K562 (cell line): ENCODE measurements at places on chromosomes 7 and 10. TPM values are rescaled to one million over a fixed set of nuclear protein-coding genes. Genes with fewer than 3 reads are reported as not detected.

RARRES2 gene
- 1.7 and 1.8 TPM in 2 replicates for total RNA-seq

MAT1A gene
- total RNA-seq, result 0.24 and 0.42 TPM in 2 replicates

CACNA2D1 gene
- total RNA-seq, result 0.45 and 0.49 TPM in 2 replicates

CYREN gene
- total RNA-seq, result 93.9 and 102 TPM in 2 replicates

LRRD1 gene
- not detected in 2 replicates for total RNA-seq

CALCR gene
- total RNA-seq, result 0.09 and 0.16 TPM in 2 replicates

NRCAM gene
- 0.13 and 0.20 TPM in 2 replicates for total RNA-seq

- no peak for DNase-seq
These were observed 3.3 kb upstream of the UNCX start for GRCh38 chr7:1229202-1229947.

- peak; percentile 87 for DNase-seq
These were observed at the start of gene TSPAN15 for GRCh38 chr10:69451209-69451783. Gene TSPAN15, plus strand, starts transcription at chr10:69451465. Its CDS starts 130 bp downstream, at chr10:69451595.

DNA sequence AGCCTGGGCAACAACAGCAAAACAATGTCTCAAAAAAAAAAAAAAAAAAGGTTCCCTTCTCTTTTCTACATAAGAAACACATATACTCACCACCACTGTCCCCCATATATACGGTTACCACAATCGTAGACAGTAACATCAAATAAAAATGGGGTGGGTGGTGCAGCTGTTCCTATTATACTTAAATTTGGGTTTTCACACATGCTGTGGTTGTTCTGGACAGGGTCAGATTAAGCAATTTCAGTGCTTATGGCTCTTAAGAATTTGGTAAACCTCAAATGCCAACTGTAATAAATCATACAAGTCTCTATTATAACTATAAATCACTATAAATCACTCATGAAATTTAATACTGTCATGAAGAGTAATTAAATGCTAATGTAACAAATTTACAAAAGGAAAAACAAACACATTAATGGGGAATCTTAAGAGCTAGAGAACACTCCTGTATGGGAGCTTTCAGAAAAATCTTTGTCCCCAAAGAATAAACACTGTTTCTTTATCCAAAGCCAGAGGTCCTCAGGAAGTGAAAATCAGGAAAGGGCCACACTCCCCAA is 143.6 kb downstream of the GLI3 start:
- DNase-seq, result no peak

DNA sequence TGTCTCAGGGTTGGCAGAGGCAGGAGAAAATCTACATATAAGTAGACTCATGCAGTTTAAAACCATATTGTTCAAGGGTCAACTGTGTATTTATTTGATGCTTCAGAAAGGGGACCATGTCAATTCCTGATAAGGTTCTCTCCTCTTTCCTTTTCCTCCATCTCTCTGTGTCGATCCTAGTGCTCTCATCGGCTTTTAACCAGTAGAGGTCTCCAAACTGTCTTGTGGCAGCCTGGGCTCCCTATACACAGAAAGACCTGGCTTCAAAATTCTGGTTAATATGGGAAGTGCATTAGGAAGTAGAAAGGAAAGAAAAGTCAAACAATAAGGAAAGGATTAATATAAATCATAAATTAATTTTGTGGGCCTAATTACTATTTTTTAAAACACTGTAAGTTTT is 304.4 kb upstream of the C7orf33 start:
- peak; percentile 21 for DNase-seq

DNA sequence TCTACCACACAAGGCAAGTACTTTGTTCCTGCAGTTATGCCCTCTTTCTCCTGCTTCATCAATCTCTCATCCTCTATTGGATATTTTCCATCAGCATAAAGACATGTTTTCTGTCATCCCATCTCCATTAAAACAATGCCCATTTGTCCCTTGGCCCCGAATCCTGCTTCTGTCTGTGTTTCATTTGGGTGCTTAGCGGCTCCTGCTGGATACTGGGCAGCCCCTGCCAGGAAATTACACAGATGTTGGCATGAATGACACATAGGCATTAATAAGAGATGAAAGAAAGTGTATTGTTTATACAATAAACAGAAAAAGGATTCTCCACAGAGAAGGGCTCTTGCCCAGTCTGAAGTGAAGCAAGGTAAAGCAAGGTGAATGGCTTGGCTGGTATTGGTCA is 765.3 kb downstream of the REEP3 start:
- no peak for DNase-seq

GRCh38 chr7:57216340-57216739 is 84.1 kb upstream of the ZNF479 start:
- no peak for DNase-seq

DNA sequence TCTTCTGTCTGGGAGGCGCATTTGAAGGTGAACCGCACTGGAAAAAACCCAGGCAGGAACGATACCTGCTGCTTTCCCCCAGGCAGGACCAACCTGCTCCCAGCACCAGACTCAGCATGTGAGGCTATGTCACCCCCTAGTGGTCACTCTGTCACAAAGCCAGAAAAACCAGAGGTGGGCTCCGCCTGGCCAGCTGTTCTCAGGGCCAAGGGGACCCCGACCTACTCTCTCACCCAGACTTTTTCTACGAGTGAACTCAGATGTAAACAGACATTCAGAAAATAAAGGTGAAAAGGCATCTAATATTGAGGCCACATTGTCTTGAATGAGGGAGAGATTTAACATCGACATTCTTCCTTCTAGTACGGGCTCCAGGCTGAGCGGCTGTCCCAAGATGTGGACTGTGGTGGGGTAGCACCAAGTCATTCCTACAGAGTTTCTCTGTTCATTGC is 117.3 kb downstream of the PRKAG2 start:
- peak; percentile 77 for DNase-seq

- no peak for DNase-seq
These were observed 6.5 kb downstream of the EVX1 start for GRCh38 chr7:27248911-27249723.

- no peak for DNase-seq
These were observed 10.3 kb downstream of the SEC31B start for GRCh38 chr10:100509241-100509840.

DNA sequence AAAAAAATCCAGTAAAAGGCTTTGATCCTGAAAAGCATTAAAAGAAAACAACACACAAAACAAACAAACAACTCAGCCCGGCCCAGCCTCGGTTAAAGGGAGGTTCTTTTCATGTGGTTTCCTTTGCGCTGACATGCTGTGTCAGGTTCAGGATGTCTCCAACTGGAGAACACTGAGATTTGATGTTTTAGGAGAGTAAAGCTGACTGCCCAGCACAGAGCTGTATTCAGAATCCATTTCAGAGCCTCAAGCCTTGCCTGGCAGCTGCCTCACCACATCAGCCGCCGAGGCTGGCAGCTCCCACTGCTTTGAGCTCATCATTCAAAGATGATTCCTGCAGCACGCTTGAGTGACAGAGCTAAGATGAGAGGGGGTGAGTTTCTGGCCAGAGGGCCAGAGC is 205.8 kb upstream of the LYZL1 start:
- no peak for DNase-seq

GRCh38 chr7:73628504-73628903 is 4.2 kb upstream of the MLXIPL start:
- DNase-seq, result no peak

DNA sequence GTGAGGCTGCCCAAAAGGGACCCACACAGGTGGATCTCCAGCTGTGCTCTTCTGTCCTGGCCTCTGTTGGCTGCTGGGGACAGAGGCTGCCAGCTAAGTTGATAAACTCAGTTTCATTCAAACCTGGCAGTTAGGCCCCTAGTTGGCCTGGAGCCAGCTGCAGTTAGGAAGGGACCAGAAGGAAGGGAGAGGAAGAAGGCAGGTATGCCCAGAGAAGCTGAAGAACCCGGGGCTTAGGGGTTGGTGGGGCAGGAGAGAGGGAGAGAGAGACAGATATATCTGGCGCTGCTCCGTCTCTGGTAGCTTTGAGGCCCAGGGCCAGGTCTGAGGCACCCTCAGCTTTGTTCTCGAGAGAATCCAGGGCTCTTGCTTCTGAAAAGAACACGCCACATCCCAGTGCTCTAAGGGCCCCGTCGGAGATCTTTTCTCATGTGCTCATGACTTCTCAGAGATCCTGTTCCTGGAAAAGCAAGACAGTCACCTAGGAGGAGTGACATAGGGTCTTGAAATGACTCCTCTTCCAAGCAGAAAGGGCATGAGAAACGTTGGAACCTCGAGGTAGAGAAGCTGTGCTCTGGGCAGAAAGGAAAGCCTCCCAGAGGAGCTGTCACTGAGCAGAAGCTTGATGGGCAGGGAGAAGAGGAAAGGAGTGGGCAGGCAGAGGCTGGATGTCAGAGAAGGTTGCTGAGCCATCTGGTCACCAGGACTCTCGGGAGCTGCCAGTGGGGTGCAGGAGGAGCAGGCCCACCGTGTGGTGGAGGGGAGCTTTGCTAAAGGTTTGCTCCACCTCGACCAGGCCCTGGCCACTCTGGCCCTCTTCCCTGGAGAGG is 153.6 kb downstream of the ARHGAP21 start:
- DNase-seq, result peak; percentile 73

GRCh38 chr7:116113310-116113709 is 82.7 kb upstream of the TFEC start:
- no peak for DNase-seq

DNA sequence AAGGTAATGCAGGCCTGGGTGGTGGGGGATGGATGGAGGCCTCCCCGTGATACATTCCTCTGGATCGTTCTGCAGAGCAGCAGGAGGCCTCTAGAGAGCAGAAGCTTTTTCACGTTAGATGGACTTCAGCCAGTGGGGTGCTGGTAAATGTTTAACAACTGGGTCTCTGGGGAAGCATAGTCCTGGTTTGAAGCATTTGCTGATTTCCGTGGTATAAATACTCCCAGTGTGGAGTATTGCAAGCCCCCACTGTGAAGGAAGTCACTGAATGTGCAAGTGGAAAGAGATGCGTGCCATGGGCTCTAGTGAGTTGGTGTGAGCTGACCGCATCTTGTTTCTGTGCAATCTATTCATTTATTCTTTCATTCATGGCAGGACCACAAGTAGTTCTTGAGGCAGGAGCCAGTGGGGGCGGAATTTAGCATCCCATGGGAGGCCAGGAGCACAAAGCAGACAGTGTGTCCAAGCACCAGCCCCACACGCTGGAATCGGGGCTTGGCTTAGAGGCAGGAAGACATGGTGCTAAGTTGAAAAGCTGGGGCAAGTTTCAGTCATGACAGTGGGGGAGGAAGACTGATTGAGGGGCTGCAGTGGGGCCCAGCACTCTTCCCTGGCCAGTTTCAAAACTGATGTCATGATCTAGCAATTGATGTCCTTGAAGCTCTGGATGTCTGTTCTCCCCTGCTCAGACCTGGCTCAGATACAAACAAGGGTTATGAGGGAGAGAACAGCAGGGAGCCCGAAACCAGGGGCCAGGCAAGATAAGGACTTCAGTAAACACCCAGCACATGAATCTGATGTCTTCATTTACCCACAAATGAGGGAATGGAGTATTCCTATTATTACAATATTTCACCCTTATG is 280.9 kb upstream of the LYZL1 start:
- DNase-seq, result peak; percentile 55

DNA sequence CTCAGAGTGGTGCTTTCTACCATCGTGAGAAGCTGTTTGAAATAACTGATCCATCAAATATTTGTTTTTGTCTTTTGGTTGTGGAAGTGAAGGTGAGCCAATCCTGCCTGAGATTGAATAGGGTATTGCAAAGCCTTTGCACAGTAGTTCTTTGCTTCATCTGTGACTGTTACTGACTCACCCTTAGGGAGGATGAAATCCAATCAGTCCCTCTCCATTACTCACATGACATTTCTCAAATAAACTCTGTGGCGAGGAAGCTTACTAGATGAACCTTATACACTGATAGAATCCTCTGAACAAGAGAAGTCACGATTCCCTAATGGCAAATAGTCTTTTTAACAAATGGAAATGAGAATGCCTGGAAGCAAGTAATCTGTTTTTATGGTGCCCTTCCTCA is 31.9 kb downstream of the HEPACAM2 start:
- no peak for DNase-seq

DNA sequence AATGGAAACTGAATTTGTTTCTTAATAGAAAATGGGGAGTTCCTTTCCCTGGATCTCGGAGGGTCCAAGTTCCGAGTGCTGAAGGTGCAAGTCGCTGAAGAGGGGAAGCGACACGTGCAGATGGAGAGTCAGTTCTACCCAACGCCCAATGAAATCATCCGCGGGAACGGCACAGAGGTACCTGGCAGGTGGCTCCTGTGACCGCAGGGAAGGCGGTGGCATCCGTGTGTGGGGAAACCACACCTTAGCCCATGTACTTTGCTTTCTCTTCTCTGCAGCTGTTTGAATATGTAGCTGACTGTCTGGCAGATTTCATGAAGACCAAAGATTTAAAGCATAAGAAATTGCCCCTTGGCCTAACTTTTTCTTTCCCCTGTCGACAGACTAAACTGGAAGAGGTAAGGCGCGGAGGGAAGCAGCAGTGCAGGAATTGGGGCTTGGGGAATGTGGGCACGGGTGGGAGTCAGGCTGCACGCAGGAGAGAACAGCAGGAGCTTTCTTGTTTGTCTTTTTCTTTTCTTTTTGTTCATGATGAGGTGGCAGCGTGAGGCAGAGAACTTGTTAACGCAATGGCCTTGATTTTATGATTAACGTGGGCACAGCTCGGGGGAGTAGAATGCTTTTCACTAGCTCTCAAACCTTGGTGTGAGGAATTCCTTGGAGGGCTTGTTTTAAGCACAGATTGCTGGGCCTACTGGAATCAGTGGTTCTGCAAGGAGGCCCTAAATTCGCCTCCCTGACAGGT is 12.8 kb downstream of the HKDC1 start:
- no peak for DNase-seq

- DNase-seq, result no peak
These were observed 75.1 kb downstream of the STRA8 start for GRCh38 chr7:135308583-135309327.
